Activated naive CD8-positive, alpha-beta T cell treated with anti-CD3 and anti-CD28 coated beads, Interleukin-2, amount 50 U/mL, for 24 hours (primary cell): ENCODE measurements at places on chromosomes 3 and 15.

DNA sequence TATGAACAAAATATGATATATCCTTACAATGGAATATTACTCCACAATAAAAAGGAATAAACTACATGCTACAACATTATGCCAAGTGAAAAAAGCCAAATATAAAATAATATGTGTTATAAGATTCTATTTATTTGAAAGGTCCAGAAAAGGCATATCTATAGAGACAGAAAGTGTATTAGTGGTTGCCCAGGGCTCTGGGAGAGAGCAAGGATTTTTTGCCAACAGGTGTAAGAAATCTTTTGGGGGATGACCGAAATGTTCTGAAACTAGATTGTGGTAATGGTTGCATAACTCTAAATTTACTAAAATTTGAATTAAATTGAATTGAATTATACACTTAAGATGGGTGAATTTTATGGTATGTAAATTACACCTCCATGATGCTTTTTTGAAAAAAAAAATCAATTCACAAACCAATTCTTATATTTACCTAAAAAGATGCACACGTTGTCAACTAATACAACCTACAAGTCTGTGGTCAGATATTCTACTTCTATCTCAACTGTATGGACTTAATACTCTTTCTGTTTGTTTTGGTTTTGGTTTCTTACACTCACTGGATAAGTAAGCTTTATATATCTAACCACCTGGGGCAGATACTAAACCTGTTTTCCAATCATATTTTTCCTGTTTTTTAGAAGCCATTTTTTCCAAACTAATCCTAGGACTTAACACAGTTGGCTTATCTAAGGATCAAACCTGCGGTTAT is 75.8 kb downstream of the FBN1 start:
- no peak for DNase-seq
- H3K27me3 ChIP-seq = no peaks in the 10 kb centered on the region
- H3K4me1 ChIP-seq = no peaks in the 10 kb centered on the region

- H3K27ac ChIP-seq = no peak overlapping the region
- no peaks in the 10 kb centered on the region for H3K4me1 ChIP-seq
- no peaks in the 10 kb centered on the region for H3K36me3 ChIP-seq
- no peaks in the 10 kb centered on the region for H3K27me3 ChIP-seq
- no peak overlapping the region for H3K4me3 ChIP-seq
Measured at GRCh38 chr3:159532577-159532976, 456.1 kb upstream of the IL12A start.

GRCh38 chr3:42301446-42302175 is 35.6 kb upstream of the CCK start:
- H3K27me3 ChIP-seq = peaks cover 9% of the 10 kb centered on the region
- H3K27ac ChIP-seq = no peak overlapping the region

- H3K36me3 ChIP-seq = no peaks in the 10 kb centered on the region
- H3K4me3 ChIP-seq = no peak overlapping the region
- H3K4me1 ChIP-seq = no peaks in the 10 kb centered on the region
- H3K27me3 ChIP-seq = peaks cover 20% of the 10 kb centered on the region
Measured at GRCh38 chr3:56297281-56297840, 170.9 kb downstream of the ERC2 start.

DNA sequence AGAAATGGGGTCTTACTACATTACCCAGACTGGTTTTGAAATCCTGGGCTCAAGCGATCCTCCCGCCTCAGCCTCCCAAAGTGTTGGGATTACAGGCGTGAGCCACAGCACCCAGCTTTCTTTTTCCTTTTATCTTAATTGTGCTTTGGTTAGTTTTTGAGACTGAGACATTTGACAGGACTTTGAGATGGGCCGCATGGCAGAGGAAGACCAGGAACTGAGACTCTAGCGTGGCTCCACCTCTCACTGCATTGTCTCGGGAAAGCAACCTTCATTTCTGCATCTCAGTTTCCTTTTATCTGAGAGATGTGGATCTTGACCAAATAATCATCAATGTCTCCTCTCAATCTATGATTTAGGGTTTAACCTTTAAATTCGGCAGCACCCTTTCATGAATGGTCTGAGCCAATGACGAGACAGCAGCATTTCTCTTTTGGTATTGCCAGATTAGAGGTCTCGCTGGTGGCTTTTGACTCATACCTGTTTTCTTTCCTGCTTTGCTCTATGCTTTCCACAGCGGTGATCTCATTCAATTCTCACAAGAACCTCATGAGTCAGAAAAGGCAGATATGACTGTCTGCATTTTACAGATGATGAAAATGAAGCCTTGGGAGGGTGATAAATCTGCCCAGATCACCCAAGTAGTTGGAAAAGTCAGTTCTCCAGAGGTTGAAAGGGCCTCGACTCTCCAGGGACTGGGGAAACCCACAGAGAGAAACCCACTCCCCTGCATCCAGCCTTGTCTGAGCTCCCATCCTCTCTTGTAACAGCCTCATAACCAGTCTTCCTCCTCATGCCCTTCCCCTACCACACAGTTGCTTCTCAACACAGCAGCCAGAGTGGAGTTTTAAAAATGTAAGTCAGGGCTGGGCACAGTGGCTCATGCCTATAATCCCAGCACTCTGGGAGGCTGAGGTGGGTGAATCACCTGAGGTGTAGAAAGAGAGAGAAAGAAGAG is 84.8 kb upstream of the FOXB1 start:
- H3K4me1 ChIP-seq = peaks cover 35% of the 10 kb centered on the region
- no peaks in the 10 kb centered on the region for H3K36me3 ChIP-seq
- DNase-seq = peak; percentile 40
- H3K4me3 ChIP-seq = peak overlapping the region; percentile 58

- no peak overlapping the region for H3K4me3 ChIP-seq
- no peaks in the 10 kb centered on the region for H3K27me3 ChIP-seq
- H3K36me3 ChIP-seq = no peaks in the 10 kb centered on the region
- no peak overlapping the region for H3K27ac ChIP-seq
- no peak for DNase-seq
Measured at GRCh38 chr3:155352900-155353490, 59.5 kb upstream of the STRIT1 start.

DNA sequence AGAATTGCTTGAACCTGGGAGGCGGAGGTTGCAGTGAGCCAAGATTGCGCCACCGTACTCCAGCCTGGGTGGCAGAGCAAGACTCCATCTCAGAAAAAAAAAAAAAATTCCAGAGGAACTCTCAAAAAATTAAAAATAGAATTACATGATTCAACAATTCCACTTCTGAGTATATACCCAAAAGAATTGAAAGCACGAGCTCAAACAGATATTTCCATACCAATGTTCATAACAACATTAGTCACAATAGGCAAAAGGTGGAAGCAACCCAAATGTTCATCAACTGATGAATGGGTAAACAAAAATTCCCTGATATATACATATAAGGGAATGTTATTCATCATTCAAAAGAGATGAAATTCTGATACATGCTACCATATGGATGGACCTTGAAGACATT is 16.9 kb upstream of the MORF4L1 start:
- H3K36me3 ChIP-seq = no peaks in the 10 kb centered on the region
- H3K27ac ChIP-seq = peak overlapping the region; percentile 69
- peaks cover 24% of the 10 kb centered on the region for H3K4me1 ChIP-seq
- no peak for DNase-seq
- H3K27me3 ChIP-seq = no peaks in the 10 kb centered on the region
- H3K4me3 ChIP-seq = no peak overlapping the region

DNA sequence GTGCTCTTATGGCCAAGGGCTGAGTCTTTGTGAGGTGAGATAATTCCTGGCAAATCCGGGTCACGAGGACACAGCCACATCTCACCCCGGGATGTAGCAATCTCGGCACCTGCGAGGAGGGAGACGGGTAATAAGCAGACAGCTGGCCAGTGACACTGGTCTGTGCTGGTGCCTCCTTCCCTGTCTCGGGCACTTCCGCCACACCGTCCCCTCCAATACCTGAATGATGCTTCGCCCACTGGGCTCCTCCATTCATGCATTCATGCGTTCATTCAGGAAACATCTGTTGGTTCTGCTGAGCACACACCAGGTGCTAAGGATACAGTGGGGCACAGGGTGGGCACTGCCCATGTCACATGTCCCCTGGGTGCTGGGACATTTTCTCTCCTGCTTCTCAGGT is 60.1 kb downstream of the ATP10A start:
- no peak overlapping the region for H3K27ac ChIP-seq
- no peak for DNase-seq
- peaks cover 57% of the 10 kb centered on the region for H3K4me1 ChIP-seq
- peaks cover 9% of the 10 kb centered on the region for H3K36me3 ChIP-seq
- H3K27me3 ChIP-seq = no peaks in the 10 kb centered on the region

DNA sequence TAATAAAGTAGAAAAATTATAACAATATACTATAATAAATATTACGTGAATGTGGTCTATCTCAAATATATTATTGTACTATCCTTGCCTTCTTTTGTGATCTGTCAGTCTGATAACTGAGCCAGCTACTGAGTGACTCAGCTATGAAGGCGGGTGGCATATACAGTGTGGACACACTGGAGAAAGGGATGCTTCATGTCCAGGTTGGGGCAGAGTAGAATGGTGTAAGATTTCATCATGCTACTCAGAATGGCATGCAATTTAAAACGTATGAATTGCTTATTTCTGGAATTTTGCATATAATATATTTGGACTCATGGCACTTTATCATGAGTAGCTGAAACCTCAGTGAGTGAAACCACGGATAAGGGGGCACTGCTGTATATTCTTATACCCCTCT is 172.9 kb upstream of the TBC1D5 start:
- H3K27me3 ChIP-seq = peaks cover 2% of the 10 kb centered on the region
- peaks cover 4% of the 10 kb centered on the region for H3K4me1 ChIP-seq
- no peak overlapping the region for H3K27ac ChIP-seq
- no peak for DNase-seq
- no peak overlapping the region for H3K4me3 ChIP-seq
- no peaks in the 10 kb centered on the region for H3K36me3 ChIP-seq

DNA sequence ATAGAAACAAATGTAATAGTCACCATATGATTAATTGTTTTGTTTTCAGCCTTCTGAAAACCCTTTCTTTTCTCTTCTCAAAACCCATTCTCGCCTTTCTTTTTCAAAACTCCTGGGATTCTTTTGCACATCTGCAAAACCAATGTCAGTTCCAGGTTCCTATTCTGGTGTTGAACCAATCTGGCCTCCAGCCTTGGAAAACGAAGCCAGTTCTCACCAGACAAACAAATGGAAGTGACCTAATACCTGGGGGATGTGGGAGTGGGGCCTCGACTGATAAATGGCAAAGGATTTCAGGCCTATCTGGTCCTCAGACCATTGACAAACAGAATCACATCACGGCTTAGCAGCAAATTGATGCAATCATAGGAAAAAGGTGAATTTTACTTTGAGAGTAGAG is 73.0 kb downstream of the COL8A1 start:
- peaks cover 4% of the 10 kb centered on the region for H3K27me3 ChIP-seq
- no peaks in the 10 kb centered on the region for H3K4me1 ChIP-seq
- H3K4me3 ChIP-seq = no peak overlapping the region
- no peaks in the 10 kb centered on the region for H3K36me3 ChIP-seq

DNA sequence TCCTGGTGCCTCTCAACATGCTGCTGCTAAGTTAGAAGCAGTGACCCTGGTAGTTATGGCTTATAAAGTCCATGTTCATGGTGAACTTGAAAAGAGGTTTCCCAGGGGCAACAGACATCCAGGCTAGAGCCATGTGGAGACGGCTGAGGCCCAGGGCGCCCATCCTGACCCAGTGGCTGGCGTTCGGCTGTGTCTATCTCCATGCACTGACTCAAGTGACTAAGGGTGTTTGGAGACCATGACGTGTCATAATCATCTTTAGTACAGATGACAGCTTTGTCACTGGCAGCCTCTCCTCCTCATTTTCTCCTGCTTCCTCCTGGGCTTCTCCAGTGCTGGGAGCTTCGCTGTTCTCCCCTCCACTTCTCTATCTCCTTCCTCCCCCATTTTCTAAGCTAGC is 287.4 kb upstream of the LYSMD4 start:
- H3K36me3 ChIP-seq = peaks cover 3% of the 10 kb centered on the region
- H3K4me1 ChIP-seq = no peaks in the 10 kb centered on the region
- no peak overlapping the region for H3K27ac ChIP-seq

- H3K4me3 ChIP-seq = peak within 1 kb of the TSS; percentile 89
- H3K27me3 ChIP-seq = peaks cover 91% of the 10 kb centered on the region
- DNase-seq = peak; percentile 41
- H3K36me3 ChIP-seq = peaks cover 5% of the 10 kb centered on the region
Measured at GRCh38 chr15:37100109-37100965, at the start of gene MEIS2. Gene MEIS2, minus strand, starts transcription at chr15:37100549. Its CDS starts 1,083 bp downstream, at chr15:37099466.

DNA sequence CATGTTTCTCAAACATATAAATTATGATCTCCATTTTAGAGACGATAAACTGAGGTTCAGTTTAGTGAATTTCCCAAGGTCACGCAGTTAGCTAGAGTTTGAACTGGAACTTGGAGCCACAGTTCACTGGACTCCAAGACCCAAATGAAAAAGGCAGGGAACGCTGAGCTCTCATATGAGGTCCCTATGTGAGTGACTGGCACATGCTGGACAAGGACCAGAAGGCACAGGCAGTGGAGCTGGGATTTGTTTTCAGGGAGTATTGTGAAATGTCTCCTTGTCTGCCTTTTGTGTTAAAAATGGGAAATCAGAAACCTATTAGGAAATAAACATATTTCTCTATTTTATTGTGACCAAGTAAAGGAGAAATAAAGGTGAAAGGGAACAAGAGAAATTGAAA is 63.5 kb downstream of the MESD start:
- no peaks in the 10 kb centered on the region for H3K36me3 ChIP-seq
- H3K27me3 ChIP-seq = no peaks in the 10 kb centered on the region
- no peak overlapping the region for H3K27ac ChIP-seq
- no peak overlapping the region for H3K4me3 ChIP-seq
- peaks cover 4% of the 10 kb centered on the region for H3K4me1 ChIP-seq

DNA sequence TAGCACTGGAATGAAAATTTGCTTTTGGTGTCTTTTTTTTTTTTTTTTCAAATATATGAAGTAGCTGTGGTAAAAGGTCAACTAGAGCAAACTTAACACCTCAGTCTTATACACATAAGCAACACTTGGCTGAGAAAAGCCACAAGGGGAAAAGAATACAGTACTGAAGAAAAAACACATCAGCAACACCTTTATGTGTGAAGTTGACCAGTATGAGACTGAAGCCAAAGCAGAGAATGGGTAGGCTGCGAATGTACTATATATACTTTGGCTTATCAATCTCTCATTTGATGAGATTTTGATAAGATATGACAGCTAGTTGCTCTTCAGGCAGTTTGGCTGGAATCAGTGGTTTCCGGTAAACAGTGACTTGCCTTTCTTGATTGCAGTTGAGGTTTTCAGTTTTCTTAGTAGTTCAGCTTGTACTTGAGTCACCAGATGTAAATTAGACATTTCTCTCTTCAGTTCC is 22.0 kb upstream of the ZCWPW2 start:
- H3K4me1 ChIP-seq = peaks cover 29% of the 10 kb centered on the region
- H3K27me3 ChIP-seq = no peaks in the 10 kb centered on the region
- H3K4me3 ChIP-seq = no peak overlapping the region

GRCh38 chr15:65468229-65468909 is 45.6 kb upstream of the IGDCC4 start:
- H3K36me3 ChIP-seq = peaks cover 35% of the 10 kb centered on the region
- H3K27me3 ChIP-seq = no peaks in the 10 kb centered on the region
- H3K4me3 ChIP-seq = no peak overlapping the region

- no peaks in the 10 kb centered on the region for H3K4me1 ChIP-seq
- no peak for DNase-seq
- H3K36me3 ChIP-seq = no peaks in the 10 kb centered on the region
- no peak overlapping the region for H3K4me3 ChIP-seq
- no peak overlapping the region for H3K27ac ChIP-seq
Measured at GRCh38 chr3:60609446-60609845, 641.8 kb downstream of the FHIT start.
